ENCODE measurements at places on chromosomes 7 and 10.
A peak's percentile ranks its signal among the peaks of the same experiment; 100 is the strongest.

GRCh38 chr10:123858077-123858681, 33.4 kb downstream of the CPXM2 start:
- no peak overlapping the region for H3K27ac ChIP-seq
- no peaks in the 10 kb centered on the region for H3K36me3 ChIP-seq
- no peaks in the 10 kb centered on the region for H3K27me3 ChIP-seq
- no peak overlapping the region for H3K4me3 ChIP-seq

GRCh38 chr10:90998733-90999511, 78.0 kb upstream of the ANKRD1 start:
- H3K27me3 ChIP-seq = no peaks in the 10 kb centered on the region
- no peak for DNase-seq
- no peaks in the 10 kb centered on the region for H3K4me1 ChIP-seq
- H3K27ac ChIP-seq = no peak overlapping the region

- peaks cover 7% of the 10 kb centered on the region for H3K4me1 ChIP-seq
- H3K4me3 ChIP-seq = no peak overlapping the region
- peak; percentile 24 for DNase-seq
- no peaks in the 10 kb centered on the region for H3K36me3 ChIP-seq
- H3K27me3 ChIP-seq = no peaks in the 10 kb centered on the region
These were observed 158.8 kb upstream of the LYZL2 start for GRCh38 chr10:30788307-30788706.

GRCh38 chr7:74282748-74283459, 6.3 kb upstream of the CLIP2 start:
- H3K27me3 ChIP-seq = no peaks in the 10 kb centered on the region
- DNase-seq = no peak
- H3K36me3 ChIP-seq = no peaks in the 10 kb centered on the region
- H3K4me3 ChIP-seq = no peak overlapping the region
- H3K4me1 ChIP-seq = peaks cover 25% of the 10 kb centered on the region

DNA sequence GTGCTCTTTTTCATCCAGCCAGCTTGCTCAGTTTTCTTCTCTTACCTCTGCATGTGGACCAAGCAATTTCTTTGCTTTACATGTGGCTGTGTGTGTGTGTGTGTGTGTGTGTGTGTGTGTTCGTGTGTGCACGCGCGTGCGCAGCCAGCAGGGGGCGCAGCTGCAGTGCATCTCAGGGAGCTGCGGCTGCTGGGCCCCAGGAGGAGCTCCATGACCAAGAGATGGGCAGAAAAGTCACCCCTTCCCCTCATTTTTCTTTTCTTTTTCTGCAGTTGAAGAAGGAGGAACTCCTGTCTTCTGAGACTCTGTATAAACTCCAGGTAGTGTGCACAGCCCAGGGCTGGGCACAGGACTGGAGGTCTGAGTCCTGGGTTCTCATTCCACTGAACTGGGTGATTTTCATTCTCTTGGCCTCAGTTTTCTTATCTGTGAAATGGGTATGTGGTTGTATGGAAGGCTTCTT, 41.8 kb downstream of the BLNK start:
- DNase-seq = peak; percentile 65
- no peak overlapping the region for H3K27ac ChIP-seq
- no peak overlapping the region for H3K4me3 ChIP-seq
- H3K4me1 ChIP-seq = no peaks in the 10 kb centered on the region

DNA sequence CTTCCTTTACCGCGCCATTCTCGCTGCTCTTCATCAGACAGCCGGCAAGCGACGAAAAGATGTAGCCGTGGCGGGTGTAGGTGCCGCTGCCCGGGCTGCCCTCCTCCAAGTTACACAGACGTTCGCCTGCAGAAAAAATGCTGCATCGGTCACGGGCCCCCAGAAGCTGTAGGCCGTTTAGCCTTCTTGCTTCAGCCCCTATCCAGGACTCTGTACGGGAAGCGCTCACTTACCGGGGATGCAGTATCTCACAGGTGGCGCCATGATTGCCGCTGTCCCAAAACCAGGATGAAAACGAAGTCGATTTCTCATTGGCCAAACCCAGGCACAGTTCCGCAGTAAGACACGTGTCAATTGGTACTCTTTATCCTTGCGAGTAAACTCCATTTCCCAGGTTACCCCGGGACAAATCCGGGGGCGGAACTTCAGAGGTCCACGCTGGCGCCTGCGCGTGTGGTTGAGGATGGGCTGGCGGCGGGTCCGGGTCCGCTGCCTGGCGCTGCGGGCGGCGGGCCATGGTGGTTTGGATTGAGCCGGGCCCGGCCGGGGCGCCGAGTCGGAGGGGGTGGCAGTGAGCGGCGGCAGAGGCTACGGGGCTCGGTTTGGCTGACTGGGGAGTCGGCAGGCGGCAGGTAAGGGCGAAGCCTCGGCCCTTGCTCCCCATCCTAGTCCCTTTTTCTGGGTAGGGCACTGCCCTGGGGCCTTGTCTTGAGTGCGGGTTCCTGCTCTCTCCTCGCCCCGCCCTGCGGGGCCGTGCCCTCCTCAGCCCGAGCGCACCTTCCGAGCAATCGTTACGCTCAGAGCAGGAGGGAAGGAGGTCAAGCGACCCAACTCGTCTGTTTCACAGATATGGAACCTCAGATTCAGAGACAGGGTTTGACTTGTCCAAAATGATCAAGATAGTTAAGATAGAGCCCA, at the start of the genes EXOSC1 and ZDHHC16:
Gene EXOSC1 (minus strand): TSS at position 285 of the 918 bp plus-strand sequence. CDS start 21 bp downstream, at position 264.
Gene ZDHHC16 (plus strand): TSS at position 454 of the 918 bp plus-strand sequence. CDS start 5,501 bp downstream, outside the sequence.
- DNase-seq = peak; percentile 97
- peak within 1 kb of the TSS; percentile 90 for H3K4me3 ChIP-seq
- H3K27ac ChIP-seq = peak within 1 kb of the TSS; percentile 64
- H3K27me3 ChIP-seq = no peaks in the 10 kb centered on the region
- H3K36me3 ChIP-seq = peaks cover 34% of the 10 kb centered on the region

GRCh38 chr10:24502006-24502405, 221.7 kb downstream of the ARHGAP21 start:
- peaks cover 2% of the 10 kb centered on the region for H3K4me1 ChIP-seq
- no peak overlapping the region for H3K27ac ChIP-seq
- H3K36me3 ChIP-seq = peaks cover 76% of the 10 kb centered on the region
- no peak for DNase-seq

DNA sequence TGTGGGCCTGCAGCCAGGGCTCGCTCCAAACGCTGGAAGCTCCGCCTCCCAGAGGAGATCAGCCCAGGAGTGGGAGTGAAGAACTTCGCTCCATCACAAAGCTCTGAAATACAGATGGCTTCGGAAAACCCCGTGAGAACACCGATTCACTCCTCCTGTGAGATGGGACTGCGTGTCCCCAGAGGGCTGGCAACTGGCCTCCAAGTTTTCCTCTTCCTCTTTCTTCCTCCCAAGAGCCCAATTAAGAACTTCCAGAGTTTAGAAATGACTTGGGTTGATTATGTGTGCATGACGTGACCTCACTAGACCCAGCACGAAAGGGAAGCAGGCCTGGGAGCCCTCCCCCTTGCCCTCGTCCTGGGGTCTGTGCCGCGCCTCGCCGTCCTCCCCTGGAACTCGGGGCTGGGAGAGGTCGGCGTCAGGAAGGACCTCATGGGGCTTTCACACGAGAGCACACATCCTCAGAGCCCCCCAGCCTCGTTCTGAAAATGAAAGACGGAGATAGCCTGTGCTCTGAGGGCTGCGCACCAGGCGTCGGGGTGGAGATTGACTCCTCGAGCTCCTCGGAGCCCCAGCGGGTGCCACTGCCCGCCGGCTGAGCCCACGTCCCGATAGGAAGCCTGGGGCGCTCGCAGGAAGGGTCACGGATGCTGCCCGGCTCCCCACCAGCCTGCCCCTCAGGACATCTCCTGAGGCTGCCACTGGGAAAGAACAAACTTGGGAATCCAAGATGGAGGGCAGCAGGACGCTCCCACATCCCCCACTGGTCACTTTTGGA, 37.8 kb downstream of the PTPRN2 start:
- no peak for DNase-seq
- no peaks in the 10 kb centered on the region for H3K36me3 ChIP-seq
- no peaks in the 10 kb centered on the region for H3K4me1 ChIP-seq
- H3K4me3 ChIP-seq = no peak overlapping the region
- H3K27ac ChIP-seq = no peak overlapping the region

GRCh38 chr10:7196284-7196683, 214.6 kb downstream of the SFMBT2 start:
- DNase-seq = no peak
- H3K27ac ChIP-seq = no peak overlapping the region
- no peak overlapping the region for H3K4me3 ChIP-seq
- H3K27me3 ChIP-seq = no peaks in the 10 kb centered on the region
- no peaks in the 10 kb centered on the region for H3K4me1 ChIP-seq

GRCh38 chr10:119737823-119738222, 12.0 kb downstream of the INPP5F start:
- H3K4me1 ChIP-seq = peaks cover 2% of the 10 kb centered on the region
- H3K4me3 ChIP-seq = no peak overlapping the region
- H3K27ac ChIP-seq = peak overlapping the region; percentile 12
- H3K36me3 ChIP-seq = no peaks in the 10 kb centered on the region
- H3K27me3 ChIP-seq = no peaks in the 10 kb centered on the region

- no peak overlapping the region for H3K27ac ChIP-seq
- no peaks in the 10 kb centered on the region for H3K4me1 ChIP-seq
- H3K27me3 ChIP-seq = no peaks in the 10 kb centered on the region
- no peaks in the 10 kb centered on the region for H3K36me3 ChIP-seq
These were observed 38.8 kb upstream of the SLC35G1 start for GRCh38 chr10:93854975-93855374.

DNA sequence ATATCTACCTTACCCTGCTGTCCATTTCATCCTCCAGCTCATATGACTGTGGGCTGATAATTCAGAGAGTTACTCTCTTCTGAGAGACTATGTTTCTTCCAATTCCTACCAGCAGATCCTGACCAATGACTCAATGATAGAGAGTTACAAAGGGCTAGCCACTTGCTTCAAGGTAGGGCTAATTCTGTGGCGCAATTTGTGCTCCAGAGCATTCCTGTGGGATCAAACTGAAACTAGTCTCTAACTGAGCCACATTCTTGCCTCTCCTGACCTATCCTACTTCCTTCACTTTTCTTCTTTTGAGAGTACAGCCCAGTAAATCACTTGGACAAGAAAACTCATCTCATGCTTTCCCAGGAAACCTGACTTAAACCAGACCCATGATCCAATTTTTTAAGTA, 17.9 kb upstream of the ASZ1 start:
- H3K4me3 ChIP-seq = no peak overlapping the region
- H3K4me1 ChIP-seq = no peaks in the 10 kb centered on the region
- H3K27ac ChIP-seq = no peak overlapping the region
- DNase-seq = peak; percentile 67
- no peaks in the 10 kb centered on the region for H3K36me3 ChIP-seq
- H3K27me3 ChIP-seq = no peaks in the 10 kb centered on the region

DNA sequence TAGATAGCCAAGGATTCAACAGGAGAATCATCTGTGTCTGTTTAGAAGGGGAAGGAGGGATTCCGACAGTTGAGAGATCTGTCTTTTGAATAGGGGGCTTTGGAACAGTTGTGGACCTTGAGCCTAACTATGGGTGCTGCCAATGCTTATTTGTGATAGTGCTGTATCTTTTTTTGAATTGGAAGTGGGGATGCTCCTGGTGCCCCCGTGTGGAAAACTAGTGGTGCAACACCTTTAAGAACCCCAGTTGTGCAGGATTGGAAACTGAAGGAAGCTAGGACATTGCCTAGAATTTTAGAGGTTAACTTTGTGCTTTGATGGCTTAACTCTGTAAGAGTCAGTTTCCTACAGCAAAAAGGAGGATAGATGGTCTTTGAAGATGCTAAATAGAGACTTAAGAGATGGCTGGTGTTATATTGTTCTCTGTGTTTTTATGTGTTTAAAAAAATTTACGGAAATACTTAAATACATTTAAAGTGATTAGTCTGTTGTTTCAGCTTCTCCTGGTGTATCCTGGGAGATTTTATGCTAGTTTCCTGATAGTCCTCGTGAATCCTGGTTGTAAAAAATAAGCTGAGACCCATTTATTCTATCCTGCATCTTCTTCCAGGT, 69.3 kb downstream of the AP3M1 start:
- peaks cover under 1% of the 10 kb centered on the region for H3K4me1 ChIP-seq
- peak overlapping the region; percentile 72 for H3K27ac ChIP-seq
- H3K27me3 ChIP-seq = no peaks in the 10 kb centered on the region
- peak; percentile 74 for DNase-seq
- no peak overlapping the region for H3K4me3 ChIP-seq

- H3K27me3 ChIP-seq = peaks cover 72% of the 10 kb centered on the region
- no peaks in the 10 kb centered on the region for H3K36me3 ChIP-seq
- H3K27ac ChIP-seq = no peak overlapping the region
- H3K4me1 ChIP-seq = peaks cover 13% of the 10 kb centered on the region
These were observed 29.9 kb downstream of the EN2 start for GRCh38 chr7:155487509-155488482.

DNA sequence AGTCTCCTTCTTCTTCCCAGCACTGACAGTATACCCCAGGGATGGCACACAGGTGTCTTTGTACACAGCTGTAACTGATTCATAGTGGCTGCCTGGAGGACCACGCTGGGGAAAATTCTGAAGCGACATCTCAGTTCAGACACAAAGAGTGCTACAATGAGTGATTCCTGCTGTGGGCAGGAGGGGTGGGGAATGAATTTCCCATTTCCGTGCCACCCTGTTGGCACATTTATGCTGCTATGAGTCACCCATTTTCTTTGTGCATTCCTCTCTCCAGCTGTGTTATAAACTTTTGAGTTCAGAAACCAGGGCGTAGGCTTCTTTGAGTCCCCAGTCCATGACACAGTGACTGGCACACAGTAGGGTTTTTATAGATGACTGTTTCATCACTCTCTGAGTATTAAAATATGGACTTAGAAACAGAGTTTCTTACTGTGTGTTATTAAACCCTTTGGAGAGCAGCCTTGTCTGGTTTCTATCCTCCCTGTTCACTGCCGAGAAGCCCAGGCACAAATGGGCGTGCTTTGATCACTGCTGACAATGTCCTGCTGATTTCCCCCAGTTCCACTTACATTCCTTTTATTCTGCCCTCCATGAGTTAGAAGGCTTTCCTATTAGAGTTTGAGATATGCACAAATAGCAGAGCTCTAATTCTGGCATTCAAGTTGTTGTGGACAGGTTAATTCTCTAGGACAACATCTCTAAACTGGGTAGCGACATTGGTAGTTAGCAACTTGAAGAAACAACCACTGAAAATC, 24.0 kb upstream of the NPS start:
- H3K4me1 ChIP-seq = no peaks in the 10 kb centered on the region
- DNase-seq = no peak
- no peaks in the 10 kb centered on the region for H3K36me3 ChIP-seq

GRCh38 chr7:39027491-39027890, 49.8 kb downstream of the POU6F2 start:
- H3K27me3 ChIP-seq = no peaks in the 10 kb centered on the region
- H3K4me1 ChIP-seq = no peaks in the 10 kb centered on the region
- H3K27ac ChIP-seq = no peak overlapping the region
- H3K36me3 ChIP-seq = no peaks in the 10 kb centered on the region
- no peak for DNase-seq

DNA sequence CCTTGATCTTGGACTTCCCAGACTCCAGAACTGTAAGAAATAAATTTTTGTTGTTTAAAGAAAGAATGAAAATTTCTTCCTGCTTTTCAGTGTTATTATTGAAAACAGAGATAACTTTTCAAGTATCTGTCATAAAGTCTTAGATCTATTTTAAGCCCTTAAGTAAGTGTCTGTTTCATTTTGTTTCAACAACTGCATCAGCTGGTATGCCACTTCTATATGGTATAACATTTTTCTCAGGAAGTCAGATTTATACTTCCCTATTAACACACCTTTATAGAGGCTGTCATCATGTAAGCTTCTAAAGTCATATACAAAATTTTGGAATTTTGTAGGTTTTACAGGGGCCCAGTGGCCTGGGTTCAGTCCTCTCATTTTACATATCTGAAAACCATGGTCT, 24.4 kb downstream of the RALA start:
- no peak overlapping the region for H3K4me3 ChIP-seq
- no peaks in the 10 kb centered on the region for H3K36me3 ChIP-seq
- DNase-seq = no peak
- H3K27me3 ChIP-seq = no peaks in the 10 kb centered on the region
- H3K4me1 ChIP-seq = peaks cover 5% of the 10 kb centered on the region
- no peak overlapping the region for H3K27ac ChIP-seq

- no peak overlapping the region for H3K27ac ChIP-seq
- H3K4me1 ChIP-seq = peaks cover 11% of the 10 kb centered on the region
- no peaks in the 10 kb centered on the region for H3K27me3 ChIP-seq
- DNase-seq = no peak
- no peak overlapping the region for H3K4me3 ChIP-seq
These were observed 73.9 kb upstream of the NMT2 start for GRCh38 chr10:15242261-15242840.

Measured in mesenchymal stem cell (in vitro differentiated cells and primary cell).